ENCODE measurements at places on chromosomes 16 and 17.

DNA sequence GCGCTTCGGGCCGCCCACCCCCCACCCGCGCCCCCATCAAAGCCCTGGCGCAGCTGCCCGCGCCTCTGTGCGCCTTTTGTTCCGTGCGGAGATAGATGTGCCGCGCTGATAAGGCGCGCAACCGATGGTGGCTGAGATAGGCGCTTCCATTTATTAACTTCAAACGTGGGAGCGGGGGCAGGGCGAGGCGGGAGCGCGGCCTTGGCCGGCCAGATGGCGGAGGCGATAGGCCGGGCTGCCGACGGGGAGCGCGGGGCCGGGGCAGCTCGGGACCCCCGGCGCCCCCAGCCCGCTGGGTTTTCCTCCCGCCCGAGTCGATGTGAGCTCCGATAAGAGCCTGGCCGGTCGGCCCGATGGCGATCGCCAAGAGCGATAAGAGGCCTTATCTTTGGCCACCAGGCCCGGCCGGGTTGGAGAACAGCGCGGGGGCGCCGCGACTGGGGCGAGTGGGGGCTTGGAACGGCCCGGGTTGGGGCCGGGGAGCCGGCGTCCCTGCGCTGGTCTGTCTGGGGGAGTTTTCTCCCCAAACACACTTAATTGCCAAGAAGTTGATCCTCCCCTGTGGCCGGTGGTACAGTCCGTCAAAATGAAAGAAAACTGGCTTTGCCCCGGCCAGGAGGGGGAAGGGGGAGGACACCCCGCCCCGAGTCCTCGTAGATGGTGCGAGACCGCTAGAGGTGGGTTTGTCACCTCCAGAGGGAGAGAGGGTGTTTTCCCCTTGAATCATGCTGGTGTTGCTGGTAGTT lies 2.7 kb downstream of the ZFPM1 start:
- DNase-seq: peak; percentile 76

GRCh38 chr17:80029258-80029974 lies 6.3 kb downstream of the TBC1D16 start:
- no peak for DNase-seq

- DNase-seq: no peak
Observed at GRCh38 chr17:78558181-78558850, 18.9 kb downstream of the DNAH17 start.

- no peak for DNase-seq
Observed at GRCh38 chr17:29172589-29172988, 7.6 kb downstream of the MYO18A start.

- DNase-seq: no peak
Observed at GRCh38 chr16:27407133-27407532, 5.2 kb downstream of the IL21R start.

Measured in hematopoietic multipotent progenitor cell treated with erythropoietin and hydrocortisone succinate and interleukin-3 and kit ligand, for 15 days (in vitro differentiated cells).